ENCODE measurements at places on chromosomes 11 and 22.

- DNase-seq = no peak
Observed at GRCh38 chr11:92830377-92831155, 138.9 kb upstream of the MTNR1B start.

- DNase-seq = no peak
Observed at GRCh38 chr11:31820438-31820818, 9.3 kb upstream of the PAX6 start.

DNA sequence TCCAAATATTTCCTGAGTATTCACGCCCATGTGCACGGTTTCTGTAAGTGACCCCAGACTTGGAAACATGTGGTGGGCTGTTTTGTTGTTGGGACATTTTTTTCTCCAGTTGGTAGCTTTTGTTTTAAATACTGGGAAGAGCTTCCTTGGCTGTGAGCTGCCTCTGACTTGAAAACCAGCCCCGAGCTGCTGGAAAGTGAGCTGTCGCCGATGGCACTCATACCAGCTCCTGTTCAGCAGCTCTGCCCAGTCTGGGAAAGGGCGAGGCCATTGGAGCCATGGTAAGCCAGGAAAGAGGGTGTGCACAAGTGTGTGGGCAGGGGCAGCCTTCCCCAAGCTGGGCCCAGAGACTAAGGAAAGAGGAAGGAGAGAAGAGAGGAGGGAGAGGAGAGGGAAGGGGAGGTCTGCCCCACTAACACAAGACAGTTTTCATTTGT, 3.2 kb upstream of the FLI1 start:
- no peak for DNase-seq

DNA sequence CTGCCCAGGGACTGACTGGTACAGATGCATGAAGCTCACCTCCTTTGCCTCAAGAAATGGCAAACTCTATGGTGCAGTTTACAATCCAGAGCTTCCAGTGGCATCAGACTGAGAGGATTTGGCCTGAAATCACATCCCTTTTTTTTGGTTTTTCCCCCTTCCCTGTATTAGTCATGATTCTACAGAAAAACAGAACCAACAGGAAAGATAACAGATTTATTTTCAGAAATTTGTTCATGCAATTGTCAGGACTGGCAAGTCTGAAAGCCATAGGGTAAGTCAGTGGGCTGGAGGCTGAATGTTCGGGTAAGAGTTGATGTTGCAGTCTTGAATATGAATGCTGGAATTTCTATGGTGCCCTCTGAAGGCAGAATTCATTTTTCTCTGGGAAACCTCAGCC, 12.0 kb upstream of the ZDHHC13 start:
- DNase-seq = no peak

Data from CD4-positive, alpha-beta T cell treated with Interleukin-4 for 1 hour (primary cell).